ENCODE measurements at places on chromosomes 1 and 21.

GRCh38 chr1:172554915-172555314 lies 22.0 kb downstream of the SUCO start:
- no peak for DNase-seq

GRCh38 chr1:48939042-48939441 lies 162.4 kb upstream of the BEND5 start:
- no peak for DNase-seq

- no peak for DNase-seq
These were observed 1.2 kb upstream of the ZNF683 start for GRCh38 chr1:26373789-26374188.

DNA sequence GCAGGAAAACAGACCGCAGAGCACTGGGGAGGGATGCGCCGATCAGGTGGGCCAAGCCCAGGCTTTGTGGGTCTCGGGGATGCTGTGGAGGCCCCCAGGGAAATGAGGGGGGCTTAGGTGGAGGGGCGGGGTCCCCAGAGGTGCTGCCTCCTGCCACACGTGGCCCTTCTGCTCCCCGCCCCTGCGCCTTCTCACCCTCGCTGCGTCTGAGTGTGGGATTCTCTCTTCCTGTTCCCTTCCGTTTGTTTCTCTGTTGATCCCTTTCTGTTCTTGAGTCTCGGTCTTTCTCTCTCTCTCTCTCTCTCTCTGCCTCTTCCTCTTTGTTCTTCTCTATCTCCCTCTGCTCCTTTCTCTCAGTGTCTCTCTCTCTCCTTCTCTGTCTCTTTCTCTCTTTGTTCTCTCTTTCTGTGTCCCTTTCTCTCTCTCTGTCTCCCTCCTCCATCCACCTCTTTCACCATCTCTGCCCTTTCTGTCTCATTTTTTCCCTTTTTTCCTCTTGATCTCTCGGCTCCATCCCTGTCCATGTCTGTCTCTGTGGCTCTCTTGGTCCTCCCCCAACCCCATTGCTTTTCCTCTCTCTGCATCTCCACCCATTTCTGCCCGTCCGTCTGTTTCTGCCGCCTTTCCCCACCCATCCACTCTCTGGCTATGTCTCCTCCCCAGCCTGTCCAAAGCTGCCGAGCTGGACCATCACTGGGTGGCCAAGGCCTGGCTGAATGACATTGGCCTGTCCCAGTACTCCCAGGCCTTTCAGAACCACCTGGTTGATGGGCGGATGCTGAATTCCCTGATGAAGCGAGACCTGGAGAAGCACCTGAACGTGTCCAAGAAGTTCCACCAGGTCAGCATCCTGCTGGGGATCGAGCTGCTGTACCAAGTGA lies 52.4 kb upstream of the TMEM51 start:
- DNase-seq, result no peak

DNA sequence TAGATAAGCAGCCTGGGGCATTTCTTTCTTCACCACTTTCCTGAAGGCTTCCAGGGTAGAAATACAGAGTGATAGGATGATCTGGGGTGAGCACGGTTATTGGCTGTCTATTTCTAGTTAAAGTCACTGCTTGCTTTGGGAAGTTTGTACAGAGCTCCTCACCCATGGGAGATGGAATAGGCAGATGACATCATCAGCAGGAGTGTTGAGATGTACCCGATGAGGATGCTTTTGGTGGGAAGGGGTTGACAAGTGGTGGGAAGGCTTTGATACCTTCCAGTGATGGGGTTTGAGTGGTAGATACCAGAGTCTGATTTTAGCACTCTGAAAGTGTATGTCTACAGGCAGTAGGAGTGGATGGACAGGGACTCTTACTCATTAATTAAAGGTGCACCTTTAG lies 112.6 kb downstream of the BRINP2 start:
- no peak for DNase-seq

- no peak for DNase-seq
These were observed 29.6 kb upstream of the RGS1 start for GRCh38 chr1:192545896-192546521.

GRCh38 chr1:109017134-109017533 lies 24.8 kb downstream of the WDR47 start:
- no peak for DNase-seq

Data from EL (cell line).